Fibroblast of skin of right biceps (primary cell): ENCODE measurements at places on chromosomes 16 and 17.

DNA sequence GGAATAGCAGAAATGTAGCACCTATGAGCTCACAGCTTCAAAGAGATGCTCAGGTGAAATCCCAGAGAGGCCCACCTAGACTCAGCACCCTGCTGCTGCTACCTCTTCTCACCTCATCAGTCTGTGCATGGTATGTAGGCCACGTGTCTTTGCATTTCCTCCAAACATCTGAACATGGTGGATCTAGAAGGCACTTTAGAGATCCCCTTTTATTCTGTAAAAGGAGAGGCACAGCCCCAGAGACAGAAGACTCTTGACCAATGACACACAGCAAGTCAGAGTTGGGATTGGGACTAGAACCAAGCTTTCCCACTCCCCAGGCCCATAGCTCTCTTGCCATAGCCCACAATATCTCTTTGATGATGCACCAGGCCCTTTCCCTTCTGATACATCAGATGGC lies 19.4 kb upstream of the NKD1 start:
- no peak for DNase-seq

- no peak for DNase-seq
Observed at GRCh38 chr17:69810326-69810965, 264.6 kb upstream of the KCNJ16 start.

GRCh38 chr16:23848958-23849357 lies 13.2 kb downstream of the PRKCB start:
- DNase-seq, result no peak

- no peak for DNase-seq
Observed at GRCh38 chr17:82890339-82890730, 50.5 kb upstream of the ZNF750 start.

DNA sequence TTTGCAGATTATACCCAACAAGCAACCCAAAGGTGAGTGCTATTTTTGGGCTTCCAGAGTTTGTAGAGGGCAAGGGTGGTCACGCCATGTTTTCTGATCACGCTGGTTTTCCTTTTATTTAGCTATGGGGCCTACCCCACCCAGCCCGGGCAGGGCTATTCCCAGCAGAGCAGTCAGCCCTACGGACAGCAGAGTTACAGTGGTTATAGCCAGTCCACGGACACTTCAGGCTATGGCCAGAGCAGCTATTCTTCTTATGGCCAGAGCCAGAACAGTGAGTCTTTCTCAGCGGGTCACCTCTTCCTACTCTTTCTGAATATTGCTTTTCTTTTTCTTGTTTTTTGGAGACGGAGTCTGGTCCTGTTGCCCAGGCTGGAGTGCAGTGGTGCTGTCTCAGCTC lies 2.5 kb downstream of the FUS start:
- DNase-seq, result no peak

- DNase-seq, result no peak
Observed at GRCh38 chr16:70161350-70161749, 12.2 kb upstream of the CLEC18C start.

DNA sequence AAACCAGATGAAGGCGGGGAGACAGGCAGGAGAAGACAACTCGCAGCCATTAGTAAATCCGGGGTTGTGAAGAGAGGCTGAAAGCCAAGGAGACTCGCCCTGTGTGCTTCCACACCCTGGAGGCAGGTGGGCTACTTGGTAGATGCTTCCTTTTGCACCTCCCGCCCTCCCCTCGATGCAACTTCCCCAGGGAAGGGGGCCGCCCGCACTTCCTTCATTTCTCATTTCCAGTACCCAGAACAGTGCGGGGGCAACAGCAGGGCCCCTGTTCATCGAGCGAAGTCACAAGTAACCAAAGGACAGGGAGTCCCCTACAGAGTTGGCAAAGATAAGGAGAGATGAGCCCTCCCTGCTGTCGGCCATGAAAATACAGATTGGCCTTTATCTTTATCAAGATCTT lies 25.0 kb downstream of the CCDC40 start:
- no peak for DNase-seq
